Lung microvascular endothelial cell (primary cell): ENCODE measurements at places on chromosomes 16 and 17. TPM values are rescaled to one million over a fixed set of nuclear protein-coding genes. Genes with fewer than 3 reads are reported as not detected.

The TPSD1 gene
- total RNA-seq = not detected in 2 replicates

The AOC3 gene
- total RNA-seq = 0.20 and 0.22 TPM in 2 replicates

The DOC2B gene
- 5.9 and 37.9 TPM in 2 replicates for total RNA-seq

The TBX4 gene
- not detected in 2 replicates for total RNA-seq

The CLEC10A gene
- 0.99 and 1.7 TPM in 2 replicates for total RNA-seq

The CMTM2 gene
- not detected in 2 replicates for total RNA-seq

The CEP112 gene
- 6.1 and 8.5 TPM in 2 replicates for total RNA-seq

The CCDC78 gene
- total RNA-seq = 0.40 and 0.44 TPM in 2 replicates

The IRX6 gene
- total RNA-seq = not detected in 2 replicates

The RASD1 gene
- total RNA-seq = 2.6 and 3.8 TPM in 2 replicates

The STAC2 gene
- total RNA-seq = not detected in 2 replicates

- DNase-seq = no peak
Observed at GRCh38 chr16:27080895-27081294, 14.2 kb downstream of the C16orf82 start.

- DNase-seq = no peak
Observed at GRCh38 chr16:11333010-11333409, 12.2 kb upstream of the RMI2 start.

GRCh38 chr17:7435676-7436555, 681 bp downstream of the TMEM102 start:
- peak; percentile 53 for DNase-seq

DNA sequence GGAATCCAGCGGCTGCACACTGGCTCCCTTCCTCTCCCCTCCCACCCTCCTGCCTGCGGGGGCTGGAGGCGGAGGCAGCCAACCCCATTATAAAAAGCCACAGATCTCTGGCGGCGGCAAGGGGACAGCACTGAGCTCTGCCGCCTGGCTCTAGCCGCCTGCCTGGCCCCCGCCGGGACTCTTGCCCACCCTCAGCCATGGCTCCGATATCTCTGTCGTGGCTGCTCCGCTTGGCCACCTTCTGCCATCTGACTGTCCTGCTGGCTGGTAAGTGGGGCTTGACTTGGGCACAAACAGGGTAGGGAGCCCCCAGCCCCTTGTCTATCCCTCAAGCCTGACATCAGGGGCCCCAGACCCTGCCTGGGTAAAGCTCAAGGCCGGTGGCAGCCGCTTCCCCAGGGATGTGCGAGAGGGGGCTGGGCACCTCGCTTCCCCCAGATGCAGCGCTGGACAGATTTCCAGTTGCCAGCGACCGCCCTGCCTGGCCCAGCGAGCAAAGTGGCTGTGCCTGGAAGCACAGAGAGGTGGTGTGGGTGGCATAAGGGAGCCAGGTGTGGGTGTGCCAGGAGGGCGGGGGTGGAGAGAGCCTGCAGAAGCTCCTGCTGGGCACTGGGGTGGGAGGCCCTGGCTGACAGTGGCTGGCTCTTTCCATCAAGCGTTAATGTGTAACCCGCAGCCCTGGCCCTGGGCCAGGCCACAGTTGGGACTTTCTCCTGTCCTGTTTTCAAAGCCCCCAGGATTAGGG, at the start of gene CX3CL1:
Gene CX3CL1, plus strand, starts transcription at position 119 of the 745 bp plus-strand sequence. Its CDS starts 79 bp downstream, at position 198.
- DNase-seq = no peak

GRCh38 chr16:78638371-78638770, 538.9 kb downstream of the WWOX start:
- DNase-seq = no peak

DNA sequence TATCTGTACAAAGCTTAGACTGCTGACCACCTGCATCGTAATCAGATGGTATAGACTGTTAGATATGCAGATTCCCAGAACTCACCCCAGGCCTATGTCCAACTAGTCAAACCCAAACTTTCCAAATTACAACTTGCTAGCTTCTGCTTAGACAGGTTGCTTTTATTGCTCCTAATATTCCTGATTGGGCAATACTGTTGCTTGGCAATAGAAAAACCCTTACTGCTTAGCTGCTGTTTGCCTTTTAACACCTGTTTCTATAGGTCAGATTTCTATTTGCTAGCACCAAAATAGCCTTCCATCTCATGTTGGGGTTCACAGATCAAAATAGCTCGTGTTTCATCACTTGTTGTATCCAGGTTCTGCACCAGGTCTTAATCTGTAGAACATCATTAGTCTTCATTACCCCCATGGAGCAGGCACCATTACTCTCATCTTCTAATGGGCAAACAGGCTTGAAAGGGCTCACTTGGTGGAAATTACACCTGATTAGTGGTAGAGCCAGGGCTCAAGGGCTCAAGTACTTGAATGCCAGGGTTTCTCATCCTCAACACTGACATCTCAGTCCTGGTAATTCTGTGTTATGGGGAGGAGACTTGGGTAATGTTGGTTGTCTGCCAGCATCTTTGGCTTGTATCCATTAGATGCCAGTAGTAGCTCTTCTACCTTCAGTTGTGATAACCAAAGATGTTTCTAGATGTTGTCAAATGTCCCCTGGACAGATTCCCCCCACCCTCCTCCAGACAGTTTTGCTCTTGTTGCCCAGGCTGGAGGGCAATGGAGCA, 2.7 kb downstream of the ZP2 start:
- no peak for DNase-seq

DNA sequence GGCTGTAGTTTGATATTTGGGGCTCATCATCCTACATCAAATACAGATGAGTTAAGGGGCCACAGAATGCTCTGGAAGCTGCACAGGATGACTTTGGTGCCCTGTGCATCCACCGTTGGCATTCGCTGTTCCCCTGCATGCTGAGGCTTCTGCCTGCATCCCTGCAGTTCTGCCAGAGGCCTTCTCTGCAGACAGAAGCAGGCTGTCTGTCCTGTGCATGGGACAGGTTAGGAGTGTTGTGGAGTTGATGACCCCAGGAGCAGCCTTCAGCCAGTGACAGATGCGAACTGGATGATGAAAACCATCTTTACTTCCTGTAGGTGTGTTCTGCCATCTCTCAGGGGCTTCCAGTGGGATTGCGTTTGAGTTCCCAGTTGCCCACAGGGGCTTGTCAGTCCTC, 13.6 kb upstream of the TNS4 start:
- no peak for DNase-seq

DNA sequence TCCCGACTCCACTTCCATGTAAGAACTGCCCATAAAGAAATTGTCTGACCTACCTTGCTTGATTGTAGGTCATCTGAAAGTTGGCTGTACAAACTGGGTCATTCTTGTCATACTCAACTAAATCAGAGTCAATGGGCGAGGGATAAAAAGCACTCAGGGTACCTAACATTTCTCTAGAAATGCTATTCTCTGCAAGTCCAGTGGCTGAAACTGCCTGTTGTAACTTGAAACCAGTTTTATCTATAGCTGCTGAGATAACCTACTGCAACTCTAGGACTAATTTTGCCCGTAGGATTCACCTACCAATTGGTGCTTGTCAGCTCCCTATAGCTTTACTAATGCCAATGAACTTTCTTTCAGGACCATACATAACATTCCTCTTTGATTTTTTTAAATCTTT, 100.1 kb upstream of the GRIN2A start:
- DNase-seq = no peak

DNA sequence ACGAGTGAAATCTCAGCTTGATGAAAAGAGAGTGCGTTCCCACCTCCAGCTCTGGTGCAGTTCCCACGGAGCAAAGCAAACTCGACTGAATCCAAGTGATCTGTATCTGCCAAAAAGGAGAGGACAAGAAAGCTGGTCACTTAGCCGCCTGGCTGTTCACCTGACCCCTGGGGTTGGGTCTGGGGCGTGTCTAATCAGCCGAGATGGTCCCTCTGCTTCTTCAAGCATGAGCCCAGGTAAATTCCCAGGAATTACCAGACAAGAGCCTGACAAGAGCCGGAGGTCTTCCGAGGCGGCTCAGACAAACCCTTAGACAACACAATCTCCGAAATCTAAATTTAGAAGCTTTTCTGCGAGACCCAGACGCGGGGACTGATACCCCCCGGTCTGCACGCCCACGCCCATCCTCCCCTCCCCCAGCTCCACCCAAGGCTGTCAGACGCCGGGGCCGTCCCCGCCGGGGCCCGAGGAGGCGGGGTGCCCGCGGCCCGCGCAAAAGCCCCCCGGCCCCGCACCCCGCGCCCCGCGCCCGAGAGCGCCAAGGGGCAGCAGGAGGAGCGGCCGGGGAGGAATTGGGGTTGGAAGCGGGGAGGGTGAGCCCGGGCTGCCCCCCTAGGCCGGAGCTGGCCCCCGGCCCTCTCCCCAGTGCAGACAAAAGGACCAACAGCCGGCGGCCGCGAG, 674 bp downstream of the ZNF821 start:
- DNase-seq = peak; percentile 7

DNA sequence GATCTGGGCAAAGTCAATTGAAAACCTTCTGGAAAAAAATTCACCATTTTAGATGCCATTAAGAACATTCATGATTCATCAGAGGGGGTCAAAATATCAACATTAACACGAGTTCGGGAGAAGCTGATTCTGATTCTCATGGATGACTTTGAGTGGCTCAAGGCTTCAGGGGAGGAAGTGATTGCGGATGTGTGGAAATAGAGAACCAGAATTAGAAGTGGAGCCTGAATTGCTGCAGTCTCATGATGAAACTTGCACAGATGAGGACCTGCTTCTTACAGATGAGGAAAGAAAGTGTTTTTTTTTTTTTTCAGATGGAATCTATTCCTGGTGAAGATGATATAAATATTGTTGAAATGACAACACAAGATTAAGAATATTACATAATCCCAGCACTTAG, 12.9 kb downstream of the ITGAX start:
- no peak for DNase-seq

DNA sequence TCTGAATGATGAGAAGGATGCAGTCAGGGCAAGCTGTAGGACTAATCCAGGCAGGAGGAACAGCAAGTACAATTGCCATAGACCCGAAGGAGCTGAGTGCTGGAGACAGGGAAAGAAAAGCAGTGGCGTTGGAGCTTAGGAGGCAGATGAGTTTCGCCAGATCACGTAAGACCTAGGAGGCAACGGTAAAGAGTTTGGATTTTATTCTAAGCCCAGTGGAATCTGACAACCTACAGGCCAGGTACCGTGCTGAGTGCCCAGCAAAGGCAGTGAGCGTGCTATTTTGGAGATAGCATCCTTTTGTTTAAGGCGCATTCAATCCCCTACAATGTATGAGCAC, 1.2 kb downstream of the USP43 start:
- no peak for DNase-seq

- DNase-seq = no peak
Observed at GRCh38 chr17:5291683-5292350, 9.7 kb downstream of the RABEP1 start.

GRCh38 chr17:82938486-82938872, 98.7 kb upstream of the ZNF750 start:
- no peak for DNase-seq

GRCh38 chr17:27586203-27586721, 44.7 kb upstream of the LGALS9 start:
- DNase-seq = no peak

DNA sequence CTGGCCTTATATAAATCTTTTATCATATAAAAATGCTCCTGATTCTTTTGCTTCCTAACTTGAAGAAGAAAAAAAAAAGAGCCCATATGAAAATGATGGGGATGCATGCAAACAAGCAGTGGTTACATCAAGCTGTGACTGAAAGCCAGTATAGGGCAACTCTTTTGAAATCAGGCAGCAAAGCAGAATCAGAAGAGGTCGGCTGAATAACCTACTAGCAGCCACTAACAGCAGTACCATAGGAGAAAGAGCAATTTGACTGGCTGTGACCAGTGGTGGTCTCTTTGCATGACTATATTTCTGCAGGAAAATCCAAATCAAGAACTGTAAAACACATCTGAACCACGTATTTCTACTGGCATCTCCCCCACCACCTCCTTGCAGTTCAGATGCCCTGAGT, 161.9 kb upstream of the C17orf78 start:
- DNase-seq = no peak

- DNase-seq = peak; percentile 81
Observed at GRCh38 chr17:45394913-45395568, 37.6 kb downstream of the ARHGAP27 start.

DNA sequence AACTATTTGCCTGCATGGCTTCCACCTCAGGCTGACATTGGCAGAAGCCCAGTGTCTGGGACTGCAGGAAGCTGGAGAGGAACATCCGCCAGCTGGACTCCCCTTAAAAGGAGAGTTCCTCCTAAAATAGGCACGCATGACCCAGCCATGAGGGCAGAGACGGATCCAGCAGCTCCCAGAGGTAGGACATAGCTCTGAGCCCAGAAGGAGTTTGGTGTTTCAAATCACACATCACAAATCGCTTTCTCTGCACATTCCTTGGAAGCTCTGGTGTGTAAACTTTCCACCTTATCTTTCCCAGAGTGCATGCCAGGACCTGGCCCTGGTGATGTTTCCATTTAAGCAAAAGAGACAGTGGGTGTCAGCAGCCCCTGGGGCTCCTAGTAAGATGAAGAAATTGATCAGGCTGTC, 231.1 kb upstream of the CDH5 start:
- DNase-seq = no peak

GRCh38 chr16:81123092-81123852, 27.1 kb upstream of the GCSH start:
- DNase-seq = no peak

DNA sequence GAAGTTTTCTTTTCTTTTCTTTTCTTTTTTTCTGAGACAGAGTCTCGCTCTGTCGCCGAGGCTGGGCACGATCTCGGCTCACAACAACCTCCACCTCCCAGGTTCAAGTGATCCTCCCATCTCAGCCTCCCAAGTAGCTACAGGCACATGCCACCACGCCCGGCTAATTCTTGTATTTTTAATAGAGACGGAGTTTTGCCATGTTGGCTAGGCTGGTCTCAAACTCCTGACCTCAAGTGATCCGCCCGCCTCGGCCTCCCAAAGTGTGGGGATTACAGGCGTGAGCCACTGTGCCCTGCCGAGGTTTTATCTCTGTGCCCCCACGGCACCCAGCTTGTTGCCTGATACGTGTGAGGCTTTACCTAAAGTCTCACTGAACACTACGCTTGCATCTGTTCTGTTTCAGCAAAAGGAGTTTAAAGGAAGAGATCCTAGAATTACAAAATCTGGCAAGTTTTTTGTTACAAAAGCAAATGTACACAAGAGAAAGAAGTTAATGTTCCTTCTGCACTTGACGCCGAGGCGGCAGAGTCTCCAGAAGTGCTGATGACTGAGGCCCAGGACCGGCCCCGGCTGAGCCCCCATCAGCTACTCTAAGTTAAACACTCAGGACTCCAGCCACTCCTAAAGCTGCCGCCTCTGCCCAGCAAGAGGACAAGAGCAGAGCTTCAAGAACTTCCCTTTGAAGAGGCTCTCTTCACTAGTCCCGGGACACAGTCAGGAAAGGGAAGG, 9.2 kb downstream of the ABCA3 start:
- no peak for DNase-seq

GRCh38 chr16:66231452-66232160, 134.9 kb upstream of the CDH5 start:
- no peak for DNase-seq
